ENCODE measurements at places on chromosomes 3 and 15. TPM values are rescaled to one million over a fixed set of nuclear protein-coding genes. Genes with fewer than 3 reads are reported as not detected.

The ACP3 gene
- not detected for total RNA-seq

The SLC6A20 gene
- total RNA-seq, result 0.28 TPM

GRCh38 chr3:14373753-14374376 is 28.5 kb upstream of the SLC6A6 start:
- no peak for DNase-seq

The CCDC39 gene
- not detected for total RNA-seq

GRCh38 chr3:37540786-37541185 is 320.9 kb upstream of the CTDSPL start:
- no peak for DNase-seq

- DNase-seq, result no peak
Observed at GRCh38 chr3:179771797-179772196, 119.0 kb downstream of the USP13 start.

DNA sequence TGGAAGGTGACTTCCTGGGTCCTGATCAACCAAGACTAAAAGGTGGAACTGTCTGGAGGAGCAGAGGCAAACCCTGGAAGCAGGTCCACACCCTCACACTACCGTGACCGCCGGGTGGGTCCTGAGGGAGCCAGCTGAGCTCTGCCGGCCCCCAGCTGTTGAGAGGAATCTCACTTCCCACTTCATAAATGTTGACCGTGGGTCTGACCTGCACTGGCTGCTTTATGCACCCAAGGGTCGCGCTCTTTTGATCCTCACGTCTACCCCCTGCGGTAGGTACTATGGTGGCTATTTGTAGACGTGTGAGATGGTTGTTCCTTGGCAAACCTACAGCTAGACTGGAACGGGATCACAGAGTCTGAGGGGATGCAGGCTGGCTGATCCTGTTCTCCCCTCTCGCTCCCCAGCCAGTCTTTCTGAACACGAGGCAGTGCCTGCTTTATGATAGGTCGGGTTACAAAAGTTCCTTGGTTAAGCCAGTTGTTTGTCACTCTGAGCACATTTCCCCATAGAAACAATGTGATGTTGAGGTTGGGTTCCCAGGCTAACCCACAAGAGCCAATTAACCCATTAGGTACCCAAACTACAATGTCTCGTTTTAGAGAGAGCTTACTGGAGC is 113.0 kb upstream of the ETV5 start:
- DNase-seq, result no peak

DNA sequence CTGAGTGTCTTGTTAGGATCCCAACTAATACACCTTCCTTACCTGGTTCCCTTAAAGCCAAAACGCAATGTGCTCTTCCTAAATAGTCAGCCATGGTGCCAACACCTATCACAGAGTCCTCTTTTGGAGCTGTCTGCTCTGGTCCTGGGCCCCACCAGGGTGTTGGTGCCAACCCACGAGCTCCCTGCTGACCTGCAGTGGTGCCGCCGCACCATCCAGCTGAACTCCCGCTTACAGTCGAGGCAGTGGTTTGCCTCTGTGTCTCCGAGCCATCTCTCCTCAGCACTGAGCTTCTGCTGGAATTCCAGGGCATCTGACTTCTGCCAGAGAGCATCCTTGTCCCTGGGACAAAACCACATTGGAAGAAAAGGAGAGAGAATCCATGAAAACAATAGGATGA is 15.9 kb downstream of the CXCR6 start:
- no peak for DNase-seq

The C3orf20 gene
- total RNA-seq, result not detected

The GRAMD2A gene
- total RNA-seq, result 1.3 TPM

DNA sequence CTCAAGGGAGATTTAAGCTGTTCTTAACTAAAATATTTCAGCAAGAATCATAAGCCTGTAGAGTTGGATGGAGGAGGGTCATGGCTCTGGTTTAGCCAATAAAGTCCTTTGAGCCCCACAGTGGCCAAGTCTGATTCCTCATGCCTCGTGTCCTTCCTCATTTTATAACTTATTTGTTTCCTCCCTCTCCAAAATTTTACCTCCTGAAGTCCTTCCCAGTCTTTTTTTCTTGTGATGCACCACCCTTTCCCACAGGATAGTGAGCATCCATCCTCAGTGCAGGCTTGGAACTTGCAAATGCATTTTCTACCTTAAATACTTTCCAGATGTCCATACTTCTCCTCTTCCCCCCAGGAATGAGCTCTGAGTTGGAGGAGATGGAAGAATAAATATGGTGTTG is 162.7 kb upstream of the AGTR1 start:
- no peak for DNase-seq

The ADGRG7 gene
- total RNA-seq, result not detected

The IQCF5 gene
- not detected for total RNA-seq

The PLSCR5 gene
- not detected for total RNA-seq

DNA sequence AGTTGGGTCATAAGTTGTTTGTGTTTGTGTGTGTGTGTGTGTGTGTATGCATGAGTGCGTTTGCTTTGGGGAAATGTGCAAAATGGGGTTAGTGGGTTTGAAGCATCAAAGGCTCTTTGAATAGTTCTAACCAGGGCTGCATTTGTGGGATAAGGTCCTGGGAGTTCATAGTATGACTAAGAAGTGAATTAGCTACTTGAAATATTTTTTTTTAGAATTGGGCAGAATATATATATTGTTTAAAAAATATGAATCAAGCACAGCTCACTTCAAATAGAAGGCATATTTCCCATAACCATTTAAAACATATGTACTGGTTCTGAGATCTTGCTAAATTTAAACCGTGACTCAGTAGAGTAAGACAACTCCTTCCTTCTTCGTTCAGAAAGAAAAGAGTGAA is 43.1 kb downstream of the IGF2BP2 start:
- DNase-seq, result no peak

- no peak for DNase-seq
Observed at GRCh38 chr3:113454057-113454456, 12.8 kb upstream of the CFAP44 start.

- DNase-seq, result no peak
Observed at GRCh38 chr15:35624881-35625280, 78.9 kb upstream of the DPH6 start.

The SENP8 gene
- 2.9 TPM for total RNA-seq

The MEIS2 gene
- 9.3 TPM for total RNA-seq

DNA sequence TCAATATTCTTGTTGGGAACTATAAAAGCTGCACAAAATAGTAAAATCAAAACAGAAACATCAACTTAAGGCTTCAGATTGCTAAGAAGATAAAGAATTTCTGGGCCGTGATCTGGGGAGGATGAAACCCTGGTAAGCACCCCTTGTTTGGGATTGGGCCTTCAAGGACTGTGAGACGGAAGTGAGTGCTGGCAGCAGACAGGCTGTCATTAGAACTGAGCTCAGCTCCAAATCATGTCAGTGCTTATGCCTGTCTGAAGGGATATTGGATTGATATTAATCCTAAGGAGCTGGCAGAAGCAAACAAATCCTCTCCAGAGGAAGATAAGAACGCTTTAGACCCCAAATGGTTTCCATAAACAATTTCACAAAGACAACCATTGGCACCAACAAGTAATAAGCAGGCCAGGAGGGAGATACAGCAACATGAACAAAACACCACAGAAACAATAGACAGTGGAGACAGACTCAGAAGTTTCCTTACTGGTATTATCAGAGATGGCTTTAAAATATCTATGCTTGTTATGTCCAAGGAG is 72.6 kb upstream of the CTXND1 start:
- DNase-seq, result no peak

DNA sequence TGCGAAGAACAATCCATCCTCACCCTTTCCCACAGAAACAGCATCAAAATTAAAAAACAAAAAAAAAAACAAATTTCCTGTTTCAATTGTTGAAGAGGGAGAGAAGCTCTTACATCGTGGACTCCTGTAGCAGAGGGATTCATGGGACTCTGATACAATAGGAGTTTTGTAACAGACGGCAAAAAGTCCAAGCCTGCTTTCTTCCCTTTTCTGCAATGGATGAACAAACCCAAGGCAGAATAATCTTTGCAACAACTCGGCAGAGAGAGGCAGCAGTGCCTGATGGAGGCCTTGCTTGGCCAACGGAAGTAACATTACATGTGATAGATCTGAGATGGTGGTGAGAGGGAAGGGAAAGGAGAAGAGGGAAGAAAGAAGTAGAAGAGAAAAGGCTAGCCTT is 26.9 kb downstream of the CCR4 start:
- DNase-seq, result no peak

The SLC12A6 gene
- 19.5 TPM for total RNA-seq
